ENCODE measurements at places on chromosomes 11 and 22.

DNA sequence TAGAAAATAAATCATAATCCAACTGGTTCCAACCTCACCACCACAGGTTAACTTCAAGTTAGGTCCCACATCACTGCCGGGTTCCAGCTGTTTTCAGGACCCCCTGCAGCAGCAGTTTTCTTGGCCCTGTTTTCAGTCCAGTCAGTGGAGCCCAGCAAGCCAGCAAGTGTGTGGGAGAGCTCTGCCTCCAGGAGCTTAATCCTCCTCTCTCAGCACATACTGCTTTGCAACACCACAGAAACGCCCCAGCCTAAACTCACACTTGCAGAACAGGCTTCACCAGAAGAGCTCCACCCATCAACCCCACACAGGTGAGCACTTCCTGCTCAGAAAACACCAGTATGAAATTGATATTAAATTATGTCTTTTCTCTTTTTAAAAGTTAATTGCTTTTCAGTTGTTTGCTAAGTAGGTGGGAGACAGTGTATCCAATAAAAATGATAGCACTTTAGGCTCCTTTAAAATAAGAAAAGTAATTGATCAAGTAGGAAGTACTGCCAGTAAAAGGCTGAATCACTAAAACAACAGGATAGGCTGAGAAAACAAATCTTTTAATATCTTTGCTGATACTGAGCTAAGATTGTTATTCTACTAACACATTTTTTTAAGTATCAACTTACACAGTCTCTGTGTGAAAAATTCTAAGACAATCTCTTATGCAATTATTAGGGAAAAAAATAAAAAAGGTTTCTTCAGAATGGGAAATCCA lies 81.5 kb upstream of the TP53AIP1 start:
- DNase-seq: peak; percentile 91

GRCh38 chr22:17228725-17229126 lies 9.5 kb upstream of the ADA2 start:
- DNase-seq: no peak

- DNase-seq: no peak
Measured at GRCh38 chr11:8790968-8791367, 108.4 kb downstream of the RPL27A start.

GRCh38 chr11:121608545-121609098 lies 155.9 kb upstream of the SORL1-AS1 start:
- no peak for DNase-seq

DNA sequence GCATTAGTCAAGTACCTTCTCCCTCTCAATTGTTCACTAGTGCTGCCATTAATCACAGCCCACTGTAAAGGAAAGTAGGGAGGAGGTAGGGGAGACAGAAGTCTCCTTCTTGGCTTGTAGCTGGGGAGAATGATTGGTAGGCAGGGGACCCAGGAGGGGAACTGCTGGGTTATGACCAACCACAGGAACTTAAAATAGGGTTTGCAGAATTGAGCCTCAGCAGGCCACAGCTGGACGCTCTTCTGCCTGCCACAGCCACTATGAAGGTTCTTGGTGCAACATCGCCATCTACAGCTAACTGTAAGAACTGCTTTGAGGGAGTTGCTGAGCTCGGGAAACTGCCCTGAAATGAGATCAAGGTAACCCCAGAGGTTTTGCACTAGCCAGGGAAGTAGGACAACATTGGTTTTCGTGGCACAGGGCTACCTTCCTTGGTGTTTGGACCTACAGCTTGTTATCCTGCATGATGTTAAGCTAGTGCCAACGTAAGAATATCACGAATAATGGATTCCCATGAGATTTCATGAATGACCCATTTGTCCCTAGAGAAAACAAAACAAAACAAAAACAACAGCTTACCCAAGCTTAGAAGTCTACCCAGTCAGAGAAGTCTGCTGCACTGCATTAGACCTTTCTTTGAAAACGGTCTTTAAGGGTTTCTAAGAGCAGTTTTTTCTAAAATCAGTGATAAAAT lies 787.1 kb upstream of the API5 start:
- DNase-seq: peak; percentile 42

DNA sequence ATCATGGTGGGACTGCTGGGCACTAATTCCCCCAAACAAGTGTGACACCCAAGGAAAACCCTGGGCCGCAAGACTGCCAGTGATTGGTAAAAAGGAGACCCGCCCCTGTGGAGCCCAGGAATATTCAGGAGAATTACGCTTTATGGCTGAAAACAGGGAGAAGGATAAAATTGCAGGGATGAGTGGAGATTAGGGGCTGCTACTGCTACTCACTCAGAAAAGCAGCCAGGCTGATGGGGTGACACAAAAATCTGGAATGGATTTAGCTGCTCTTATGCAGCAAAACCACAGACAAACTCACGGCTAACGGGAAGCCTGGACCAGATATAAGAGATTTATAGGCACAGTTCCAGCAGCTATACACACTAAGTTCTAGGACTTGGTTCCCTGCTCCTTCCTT lies 4.4 kb upstream of the FBXO3 start:
- DNase-seq: no peak

- DNase-seq: no peak
Measured at GRCh38 chr11:110323786-110324185, 27.4 kb upstream of the RDX start.

- no peak for DNase-seq
Measured at GRCh38 chr11:96317985-96318384, 25.0 kb downstream of the MAML2 start.

- no peak for DNase-seq
Measured at GRCh38 chr11:26946257-26946716, 47.6 kb upstream of the FIBIN start.

DNA sequence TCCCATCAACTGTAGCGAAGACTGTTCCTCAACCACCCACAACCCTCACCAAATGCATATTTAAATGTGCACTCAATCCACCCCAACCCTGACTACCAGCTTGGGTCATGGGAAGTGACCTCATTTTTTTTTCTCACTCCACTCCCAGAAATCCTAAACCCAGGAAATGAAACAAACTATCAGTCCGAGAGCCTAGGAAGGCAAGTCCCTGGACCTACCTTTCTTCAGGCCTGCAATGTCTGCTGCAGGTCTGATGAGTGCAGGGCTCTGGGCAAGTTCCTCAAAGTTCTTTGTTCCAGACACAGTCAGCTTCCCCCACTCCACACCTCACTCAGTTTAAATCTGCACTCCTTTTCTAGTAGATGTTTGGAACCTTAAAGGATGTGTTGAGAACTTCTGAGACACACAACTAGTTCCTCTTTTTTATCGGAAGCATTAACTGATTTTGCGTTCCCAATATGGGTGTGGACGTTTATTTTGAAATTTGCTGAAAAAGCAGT lies at the start of gene MS4A4E:
Gene MS4A4E (minus strand): TSS at position 398 of the 500 bp plus-strand sequence. CDS start 13,082 bp downstream, outside the sequence.
- no peak for DNase-seq

DNA sequence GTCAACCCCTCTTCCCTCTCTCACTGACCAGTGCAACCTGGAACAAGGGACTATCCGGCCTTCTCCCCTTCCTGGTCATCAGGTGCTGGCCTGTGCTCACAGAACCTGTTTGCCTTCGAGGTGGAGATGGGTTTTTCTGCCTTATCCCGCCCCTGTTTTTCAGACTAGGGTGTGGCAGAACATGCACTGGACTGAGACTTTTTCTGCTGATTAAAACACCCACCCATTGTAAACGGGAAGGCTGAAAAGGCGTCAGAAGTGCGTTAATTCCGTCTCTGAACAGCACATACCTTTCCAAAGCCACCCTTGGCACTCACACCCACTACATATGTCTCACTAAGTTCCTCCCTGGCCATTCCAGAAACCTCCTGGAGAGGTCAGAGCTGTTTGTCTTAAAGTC lies 4.4 kb upstream of the B3GNT6 start:
- peak; percentile 71 for DNase-seq

DNA sequence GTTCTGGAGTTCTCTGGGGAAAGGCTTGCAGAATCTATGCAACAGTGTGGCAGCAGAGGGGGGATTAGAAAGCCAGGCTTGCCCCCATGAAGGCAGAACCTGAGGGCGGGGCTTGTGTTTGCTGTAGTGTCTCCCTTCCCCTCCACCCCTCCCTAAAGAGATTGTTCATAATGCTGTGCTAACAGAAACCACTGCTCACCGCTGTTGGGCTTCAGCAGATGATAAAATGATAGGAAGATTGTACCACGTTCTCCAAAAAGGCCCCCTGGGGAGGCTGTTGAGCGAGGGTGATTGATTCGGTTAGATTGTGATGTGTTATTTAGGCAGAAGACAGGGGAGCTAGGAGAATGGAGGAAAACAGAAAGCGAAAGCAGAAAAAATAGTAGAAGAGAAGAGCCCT lies 215.2 kb upstream of the NCAM1 start:
- DNase-seq: no peak

- no peak for DNase-seq
Measured at GRCh38 chr22:19434401-19434800, 2.1 kb downstream of the MRPL40 start.

GRCh38 chr11:134139873-134140331 lies 71.0 kb downstream of the JAM3 start:
- peak; percentile 61 for DNase-seq

DNA sequence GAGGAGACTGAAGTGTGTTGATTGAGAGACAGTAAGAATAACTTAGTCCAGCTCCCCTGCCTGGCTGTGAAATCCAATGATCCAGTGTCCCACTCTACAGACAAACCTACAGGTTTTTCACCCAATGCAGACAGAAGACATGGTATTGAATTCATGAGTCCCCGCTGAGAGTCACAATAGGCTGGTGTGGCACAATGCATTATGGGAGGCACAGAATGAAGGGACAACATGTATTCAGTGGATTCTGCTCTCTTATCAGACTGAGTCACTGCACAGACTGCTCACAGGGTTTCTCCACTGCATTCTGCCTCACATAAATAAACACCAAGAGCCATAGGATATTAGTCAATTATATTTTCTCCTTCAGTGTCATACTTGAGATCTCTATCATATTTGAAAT lies 55.2 kb upstream of the TOP3B start:
- no peak for DNase-seq

GRCh38 chr11:46342239-46342638 lies 5.0 kb upstream of the DGKZ start:
- DNase-seq: no peak

All from colonic mucosa (tissue), 4 donors.